Amniotic epithelial cell (primary cell): ENCODE measurements at places on chromosomes 4 and X.

DNA sequence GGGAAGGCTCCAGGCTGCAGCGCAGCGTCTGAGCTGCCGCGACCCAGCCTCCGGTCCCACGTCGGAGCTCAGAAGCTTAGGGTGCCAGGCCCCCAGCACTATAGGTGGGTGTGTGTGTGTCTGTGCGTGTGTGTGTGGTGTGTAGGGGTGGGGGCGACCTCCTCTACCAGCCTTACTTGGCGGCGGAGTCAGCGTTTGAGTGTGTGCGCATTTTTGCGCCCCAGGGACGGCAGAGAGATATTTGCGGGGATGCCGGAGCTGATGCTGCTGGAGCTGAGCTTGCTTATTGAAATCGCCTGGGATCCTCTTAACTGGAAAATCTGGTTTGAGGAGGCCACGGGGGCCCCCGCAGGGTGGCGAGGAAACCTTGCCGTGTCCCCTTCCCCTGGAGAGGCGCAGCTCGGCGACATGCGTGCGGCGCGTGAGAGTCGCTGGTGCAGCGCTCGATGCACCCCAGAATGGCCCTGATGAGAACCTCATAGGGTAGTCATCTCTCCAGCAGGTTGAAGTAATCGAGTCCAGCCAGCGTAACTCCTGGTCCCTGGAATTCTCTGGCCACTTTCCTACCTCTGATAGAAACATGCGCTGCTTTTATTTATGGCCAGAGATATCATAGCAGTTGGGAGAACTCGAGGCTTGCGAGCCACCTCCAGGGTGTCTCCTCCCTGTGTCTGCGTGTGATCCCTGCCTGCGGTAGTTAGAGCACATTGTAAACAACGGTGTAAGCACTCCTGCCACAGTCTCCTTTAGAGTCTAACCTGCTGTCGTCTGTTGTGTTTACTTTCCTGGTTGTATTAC, 2.7 kb downstream of the ADGRL3 start:
- peak; percentile 9 for DNase-seq

GRCh38 chrX:128021566-128021965, 30.6 kb downstream of the ACTRT1 start:
- DNase-seq: no peak

DNA sequence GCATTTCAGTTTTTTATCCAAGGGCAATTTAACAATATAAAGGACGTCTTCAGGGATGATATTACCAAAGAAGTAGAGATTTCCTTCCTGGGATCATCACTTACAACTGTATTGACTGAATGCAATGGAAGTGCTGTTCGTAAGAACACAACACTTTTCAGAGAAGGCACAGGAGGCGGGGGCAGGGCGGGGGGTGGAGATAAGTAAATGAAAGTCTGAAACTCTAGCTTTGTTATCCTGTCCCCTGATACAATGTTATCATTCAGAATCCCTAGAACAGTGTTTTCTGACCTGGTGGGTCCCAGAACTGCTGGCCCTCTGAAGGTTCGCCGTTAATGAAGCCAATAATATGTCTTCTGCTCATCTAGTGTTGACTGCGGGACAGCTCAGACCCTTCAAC, 124.6 kb downstream of the NSUN7 start:
- DNase-seq: no peak

DNA sequence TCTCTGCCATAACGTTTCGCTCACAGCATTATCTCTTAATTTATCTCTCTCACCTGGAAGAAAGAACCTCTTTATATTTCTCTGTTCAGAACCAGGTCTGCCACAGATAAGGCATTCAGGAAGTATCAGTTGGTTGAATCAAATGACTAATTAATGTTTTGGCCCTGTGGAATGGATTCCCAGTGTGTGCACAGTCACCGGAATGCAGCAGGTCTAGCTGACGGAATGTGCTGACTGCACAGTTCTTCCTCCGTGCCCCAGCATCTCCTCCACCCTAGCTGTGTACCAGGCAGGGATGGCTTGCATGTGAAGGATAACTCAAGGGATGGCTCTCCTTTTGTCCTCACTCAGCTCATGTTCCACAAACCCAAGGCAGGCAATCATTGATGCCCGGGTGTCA, 141.8 kb upstream of the MSX1 start:
- DNase-seq: no peak

DNA sequence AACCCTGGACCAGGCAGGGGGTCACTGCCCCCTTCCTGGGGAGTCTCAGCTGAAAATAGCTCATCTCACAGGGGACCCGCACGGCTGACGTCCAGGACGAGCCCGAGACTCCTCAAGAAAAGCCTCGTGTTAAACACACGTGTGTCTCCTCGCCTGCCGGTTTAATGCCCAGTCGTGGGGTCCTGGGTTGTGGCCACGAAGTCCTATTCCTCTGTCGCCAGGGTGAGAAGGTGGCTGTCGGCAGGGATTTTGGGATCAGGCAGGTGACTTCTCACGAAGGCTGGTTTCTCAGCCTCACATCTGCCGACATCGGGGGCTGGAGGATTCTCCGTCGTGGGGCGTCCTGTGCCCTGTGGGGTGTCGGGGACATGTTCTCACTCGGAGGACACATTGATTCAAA, 44.3 kb upstream of the PPP2R3B start:
- no peak for DNase-seq

GRCh38 chr4:165106518-165106917, 6.1 kb downstream of the TMEM192 start:
- DNase-seq: no peak

- no peak for DNase-seq
Observed at GRCh38 chr4:86443495-86443894, 83.6 kb upstream of the MAPK10 start.

DNA sequence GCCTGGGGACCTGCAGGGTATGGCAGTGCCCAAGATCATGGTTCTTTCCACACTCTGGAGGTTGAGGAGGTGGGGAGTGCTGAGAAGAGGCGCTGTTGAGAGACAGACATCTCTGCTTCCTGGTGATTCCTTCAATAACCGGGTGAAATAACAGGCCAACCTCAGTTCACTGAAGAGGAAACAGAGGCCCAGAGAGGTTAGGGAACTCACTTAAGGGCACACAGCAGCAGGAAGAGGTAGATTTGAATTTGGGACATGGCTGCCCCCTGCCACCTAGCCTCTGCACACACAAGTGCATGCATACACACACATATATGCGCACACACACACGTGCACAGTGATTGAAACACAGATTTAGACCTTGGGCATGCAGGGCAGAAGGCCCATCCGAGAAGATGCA, 24.9 kb upstream of the HMX1 start:
- DNase-seq: no peak

DNA sequence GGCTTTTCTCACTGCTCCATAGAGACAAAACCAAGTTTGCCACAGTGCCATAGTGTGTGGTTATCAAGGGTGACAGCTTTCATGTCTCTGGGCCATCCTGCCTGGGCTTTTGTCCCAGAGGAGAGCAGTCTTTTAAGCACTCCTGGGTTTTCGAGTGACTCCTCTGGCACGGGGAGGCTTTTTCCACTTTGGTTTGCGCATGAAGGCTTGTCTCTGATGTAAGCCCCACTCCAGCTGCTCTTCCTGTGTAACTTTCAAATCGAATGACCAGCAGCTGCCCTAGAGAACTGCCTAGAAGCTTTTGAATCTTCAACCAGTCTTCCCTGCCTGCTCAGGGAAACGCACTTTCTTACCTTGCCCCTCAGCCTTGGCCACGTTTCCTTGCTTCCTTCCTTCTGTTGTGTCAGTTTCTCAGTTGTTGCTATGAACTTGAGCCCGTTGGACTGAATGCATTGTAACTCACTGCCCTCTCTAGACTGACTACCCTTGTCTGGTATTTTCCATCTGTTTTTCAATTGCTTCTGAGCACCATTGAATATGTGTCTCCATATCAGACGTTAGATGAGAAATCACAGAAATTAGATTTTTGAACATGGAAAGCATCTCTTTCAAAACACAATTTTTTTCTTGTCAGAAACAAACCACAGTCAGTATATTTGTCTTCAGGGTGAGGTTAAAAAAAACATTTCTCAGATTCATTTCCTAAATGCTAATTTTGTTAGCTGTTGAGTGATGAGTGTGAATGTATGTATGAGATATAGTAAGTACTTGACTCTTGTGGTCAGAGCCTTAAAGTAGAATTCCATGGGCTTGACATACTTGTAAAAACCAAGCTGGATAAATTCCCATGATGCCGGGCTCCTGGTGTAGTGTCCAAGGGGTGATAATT, 45.3 kb downstream of the SLC9A6 start:
- DNase-seq: peak; percentile 70

DNA sequence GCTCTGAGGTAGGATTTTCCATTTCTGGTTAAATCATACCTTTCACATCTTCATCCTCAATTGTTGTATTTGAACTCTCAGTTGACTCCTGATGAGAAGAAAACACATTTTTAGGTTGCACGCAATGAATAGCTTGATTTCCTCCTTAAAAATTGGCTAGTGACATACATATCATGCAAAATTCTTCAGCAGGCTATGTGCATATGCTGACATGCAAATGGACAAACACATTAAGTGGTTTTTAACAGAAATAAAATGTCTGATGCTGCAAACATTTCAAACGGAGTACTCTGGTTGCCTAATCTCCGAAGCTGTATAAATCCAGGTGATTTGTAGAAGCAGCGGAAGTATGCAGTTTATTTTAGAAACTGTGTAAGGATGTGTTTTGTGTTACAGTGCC, 261.1 kb downstream of the CAMK2D start:
- DNase-seq: no peak

DNA sequence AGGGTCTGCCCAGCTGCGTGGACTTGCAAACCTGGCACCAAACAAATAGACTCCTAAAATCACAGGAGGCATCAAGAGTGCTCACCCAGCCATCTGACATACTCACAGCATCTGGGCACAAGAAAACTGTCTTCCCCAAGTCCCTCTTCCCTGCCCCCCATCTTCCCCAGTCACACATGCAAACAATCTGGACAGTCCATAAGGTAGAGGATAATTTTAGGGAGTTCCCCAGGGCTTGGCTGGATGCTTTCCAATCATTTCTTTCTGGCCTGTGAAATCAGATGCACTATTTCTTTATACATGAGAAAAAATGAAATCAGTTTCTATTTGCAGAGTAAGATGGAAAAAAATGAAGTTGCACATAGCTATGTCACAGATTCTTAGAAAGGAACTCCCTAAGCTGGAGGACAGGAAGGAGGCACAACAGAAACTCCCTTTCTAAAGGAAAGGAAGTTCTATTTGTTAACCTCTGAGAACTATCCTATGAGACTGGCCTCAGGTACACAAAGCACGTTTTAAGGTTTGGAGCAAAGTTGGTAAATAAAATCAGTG, 342.3 kb downstream of the HNRNPD start:
- DNase-seq: no peak

- DNase-seq: peak; percentile 19
Observed at GRCh38 chrX:39693298-39693697, 404.5 kb downstream of the BCOR start.

DNA sequence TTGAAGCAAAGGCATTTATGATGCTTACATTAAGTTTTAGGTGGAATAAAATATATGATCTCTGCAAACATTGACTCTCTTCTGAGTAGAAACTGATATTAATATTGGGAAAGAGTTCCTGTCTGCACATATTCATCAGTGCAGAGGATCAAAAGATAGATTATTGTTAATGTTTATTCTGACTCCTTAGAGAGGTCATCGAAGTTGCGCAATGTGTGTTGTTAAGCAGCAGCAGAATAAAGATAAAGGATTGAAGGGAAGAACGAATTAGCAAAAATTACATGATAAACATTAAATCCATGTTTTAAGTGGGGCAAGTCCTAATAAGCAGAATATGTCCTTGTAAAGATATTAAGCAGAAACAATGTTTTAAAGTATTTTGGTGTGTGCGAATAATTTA, 72.6 kb upstream of the MBNL3 start:
- peak; percentile 11 for DNase-seq

DNA sequence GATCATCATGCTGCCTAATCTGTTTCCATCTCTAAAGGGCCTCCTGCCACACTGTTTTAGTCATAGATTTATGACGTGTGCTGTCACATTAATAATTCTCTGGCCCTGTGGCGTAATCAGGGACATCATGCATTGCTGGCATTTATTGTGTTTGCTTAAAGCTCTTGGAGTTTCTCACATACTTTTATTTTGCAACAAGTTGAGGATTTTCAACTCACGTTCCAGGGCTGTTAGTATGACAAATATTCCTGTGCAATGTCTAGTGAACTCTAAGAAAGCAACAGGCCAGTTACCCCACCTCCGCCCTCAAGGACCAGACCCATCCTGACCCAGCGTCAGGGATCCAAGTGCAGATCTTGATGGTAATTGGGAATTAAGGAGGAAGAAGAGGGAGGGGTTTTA, 7.8 kb upstream of the PIGA start:
- peak; percentile 88 for DNase-seq

GRCh38 chrX:14916017-14916674, 42.9 kb downstream of the MOSPD2 start:
- DNase-seq: peak; percentile 76

DNA sequence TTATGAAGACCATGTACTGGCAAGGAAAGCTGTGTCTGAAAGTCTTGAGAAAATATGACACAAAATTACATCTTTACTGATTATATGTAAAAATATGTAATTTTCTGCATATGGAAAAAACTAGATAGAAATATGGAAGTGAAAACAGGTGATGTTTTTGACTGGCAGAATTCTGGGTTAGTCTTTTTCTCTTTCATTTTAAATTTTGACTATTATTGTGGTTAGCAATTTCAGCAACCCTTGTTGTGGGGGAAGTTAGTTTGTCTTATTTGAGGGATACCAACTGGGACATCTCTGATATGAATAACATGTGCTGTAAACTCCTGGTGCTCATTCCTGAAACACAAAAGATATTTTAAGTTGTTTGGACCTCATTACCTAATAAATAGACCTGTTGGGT, 49.9 kb upstream of the CPEB2 start:
- no peak for DNase-seq

- DNase-seq: peak; percentile 79
Observed at GRCh38 chr4:47122592-47123291, 91.4 kb downstream of the GABRB1 start.

DNA sequence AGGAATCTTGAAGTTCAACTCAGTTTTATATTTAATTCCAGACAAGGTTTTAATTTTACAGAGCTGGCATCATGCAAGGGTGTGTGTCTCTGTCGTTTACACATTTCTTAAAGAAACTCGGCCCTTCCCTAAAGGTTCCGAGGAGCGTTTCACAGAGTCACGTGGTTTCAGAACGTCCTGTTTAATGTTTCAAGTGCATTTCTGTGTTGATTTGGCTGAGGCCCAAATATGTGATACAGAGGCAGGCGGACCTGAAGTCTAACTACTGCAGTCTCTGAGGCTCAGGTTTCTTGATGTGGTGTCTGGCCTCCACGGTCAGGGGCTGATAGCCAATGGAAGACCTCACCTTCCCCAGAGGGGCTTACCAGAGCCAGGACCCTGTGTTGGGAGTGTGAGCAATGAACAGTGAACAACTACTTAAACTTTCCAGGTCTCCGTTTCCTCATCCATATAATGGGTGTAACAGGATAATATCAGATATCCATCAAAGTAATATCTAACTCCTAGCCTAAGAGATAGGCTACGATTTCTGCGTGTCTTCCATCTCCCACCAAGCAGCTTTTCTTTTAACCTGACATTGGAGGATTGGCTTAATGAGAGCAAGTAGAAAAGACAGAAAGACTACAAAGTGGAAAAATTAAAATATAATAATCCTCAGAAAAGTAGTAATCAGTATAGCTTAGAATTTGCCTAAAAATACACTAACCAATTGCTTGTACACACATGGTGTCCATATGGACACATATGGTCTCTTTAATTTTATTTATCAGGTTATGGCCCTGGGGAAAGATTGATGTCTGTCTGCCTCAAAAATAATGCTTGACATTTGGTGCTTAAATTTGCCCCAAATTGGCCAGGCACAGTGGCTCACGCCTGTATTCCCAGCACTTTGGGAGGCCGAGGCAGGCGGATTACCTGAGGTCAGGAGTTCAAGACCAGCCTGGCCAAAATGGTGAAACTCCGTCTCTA, 50.0 kb upstream of the TRIM2 start:
- DNase-seq: peak; percentile 77
